ENCODE measurements at places on chromosomes 7 and 10.
A peak's percentile ranks its signal among the peaks of the same experiment; 100 is the strongest.

DNA sequence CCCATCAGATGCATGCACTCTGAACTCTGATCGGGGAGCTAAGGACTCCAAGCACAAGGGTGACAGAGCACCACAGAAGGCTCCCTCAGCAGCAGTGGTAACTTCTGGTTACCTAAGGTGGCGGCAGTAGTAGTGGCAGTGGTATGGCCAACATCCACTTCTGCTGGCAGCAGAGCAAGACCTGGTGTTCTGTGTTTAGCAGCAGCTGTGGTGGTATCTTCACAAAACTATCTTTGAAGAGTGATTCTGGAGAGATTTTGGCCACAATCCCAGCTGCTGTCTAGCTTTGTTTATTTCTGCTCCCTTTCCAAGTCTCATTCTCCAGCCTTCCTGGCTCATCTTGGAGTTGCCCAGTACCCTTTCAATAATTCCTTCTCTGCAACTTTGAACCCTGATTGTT is 102.4 kb upstream of the LRGUK start:
- no peak for DNase-seq

DNA sequence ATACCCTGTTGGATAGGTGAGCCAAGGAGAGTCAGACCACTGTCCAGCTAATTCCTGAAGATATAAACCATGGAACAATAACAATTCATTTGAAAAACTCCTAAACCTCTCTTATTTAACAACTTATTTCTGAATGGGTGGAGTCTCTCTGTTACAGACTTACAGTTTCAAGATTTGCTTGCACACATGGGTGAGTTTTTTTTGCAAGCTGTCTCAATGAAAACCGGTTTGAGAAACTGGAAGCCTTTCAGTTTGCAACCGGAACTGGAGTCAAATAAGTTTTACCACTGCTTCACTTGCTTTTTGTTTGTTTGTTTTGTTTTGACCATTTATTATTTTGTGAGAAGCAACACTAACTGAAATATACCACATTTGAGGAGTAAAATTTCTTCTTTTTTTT is 243.8 kb downstream of the MTERF1 start:
- DNase-seq, result no peak

DNA sequence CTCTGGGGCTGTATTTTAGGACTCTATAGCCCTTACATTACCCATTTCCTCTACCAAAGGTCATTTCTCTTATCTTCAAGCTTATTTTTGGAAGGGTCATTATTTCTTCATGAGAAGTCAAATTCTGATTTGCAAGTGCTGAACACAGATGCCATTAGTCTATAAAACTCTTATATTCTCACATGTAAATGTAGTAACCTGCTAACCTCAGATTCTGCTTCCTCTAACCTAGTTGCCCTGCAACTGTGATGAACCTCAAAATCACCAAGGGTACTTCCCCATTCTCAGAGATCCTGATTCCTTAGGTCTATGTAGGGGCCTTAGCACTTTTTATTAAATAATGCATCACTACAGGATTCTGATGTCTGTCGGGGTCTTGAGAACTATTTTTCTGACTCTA is 6.3 kb downstream of the FAS start:
- no peak for DNase-seq

- peak; percentile 75 for DNase-seq
These were observed 1.1 kb downstream of the ARID5B start for GRCh38 chr10:61902445-61903220.

DNA sequence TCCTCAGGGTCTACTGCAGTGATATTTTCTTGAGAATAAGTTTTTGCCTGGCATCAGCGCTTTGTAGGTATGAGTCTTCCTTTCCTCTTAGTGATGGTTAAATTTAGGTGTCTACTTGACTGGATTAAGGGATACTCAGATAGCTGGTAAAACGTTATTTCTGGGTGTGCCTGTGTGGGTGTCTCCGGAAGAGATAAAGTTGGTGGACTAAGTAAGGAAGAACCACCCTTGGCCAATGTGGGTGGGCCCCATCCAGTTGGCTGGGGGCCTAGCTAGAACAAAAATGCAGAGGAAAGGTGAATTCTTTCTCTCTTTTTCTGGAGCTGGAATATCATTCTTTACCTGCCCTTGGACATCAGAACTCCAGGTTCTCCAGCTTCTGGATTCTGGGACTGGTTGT is 138.8 kb downstream of the ADCYAP1R1 start:
- DNase-seq, result no peak

GRCh38 chr10:76291175-76291574 is 859.8 kb downstream of the LRMDA start:
- DNase-seq, result no peak

GRCh38 chr10:109902992-109903947 is 20.0 kb downstream of the XPNPEP1 start:
- no peak for DNase-seq

DNA sequence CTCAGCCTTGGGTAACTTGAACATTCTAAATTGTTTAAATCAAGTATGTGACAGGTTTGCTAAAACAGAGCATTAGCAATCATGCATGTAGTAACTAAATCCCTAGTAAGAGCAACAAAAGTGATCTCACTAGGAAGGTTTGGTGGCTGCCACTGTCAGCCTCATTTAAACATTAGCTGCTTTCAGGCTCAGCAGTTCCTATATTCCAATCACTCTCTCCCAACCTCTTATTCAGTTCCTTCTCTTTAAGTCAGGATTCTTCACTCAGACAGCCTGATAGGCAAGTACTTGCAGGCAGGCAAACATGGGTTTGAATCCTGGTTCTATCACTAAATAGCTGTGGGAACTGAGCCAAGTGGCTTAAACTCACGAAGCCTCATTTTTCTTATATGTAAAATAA is 3.6 kb downstream of the CREB3L2 start:
- DNase-seq, result no peak

DNA sequence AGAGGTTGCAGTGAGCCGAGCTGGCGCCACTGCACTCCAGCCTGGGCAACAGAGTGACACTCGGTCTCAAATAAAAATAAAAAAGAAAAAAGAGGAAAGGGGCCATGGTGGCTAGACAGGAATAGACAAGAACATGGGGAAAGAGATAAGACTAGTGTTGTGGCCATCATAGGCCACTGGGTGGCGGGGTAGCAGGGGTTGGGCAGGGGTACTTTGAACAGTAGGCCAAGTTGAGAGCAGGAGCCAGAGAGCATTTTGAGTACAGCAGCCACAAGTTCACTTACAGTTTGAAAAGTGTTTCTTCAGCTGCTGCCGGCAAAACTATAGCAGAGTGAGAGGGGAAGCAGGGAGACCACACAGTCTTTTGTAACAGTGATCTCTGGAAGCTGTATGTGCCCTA is 656.0 kb downstream of the CNTNAP2 start:
- no peak for DNase-seq

DNA sequence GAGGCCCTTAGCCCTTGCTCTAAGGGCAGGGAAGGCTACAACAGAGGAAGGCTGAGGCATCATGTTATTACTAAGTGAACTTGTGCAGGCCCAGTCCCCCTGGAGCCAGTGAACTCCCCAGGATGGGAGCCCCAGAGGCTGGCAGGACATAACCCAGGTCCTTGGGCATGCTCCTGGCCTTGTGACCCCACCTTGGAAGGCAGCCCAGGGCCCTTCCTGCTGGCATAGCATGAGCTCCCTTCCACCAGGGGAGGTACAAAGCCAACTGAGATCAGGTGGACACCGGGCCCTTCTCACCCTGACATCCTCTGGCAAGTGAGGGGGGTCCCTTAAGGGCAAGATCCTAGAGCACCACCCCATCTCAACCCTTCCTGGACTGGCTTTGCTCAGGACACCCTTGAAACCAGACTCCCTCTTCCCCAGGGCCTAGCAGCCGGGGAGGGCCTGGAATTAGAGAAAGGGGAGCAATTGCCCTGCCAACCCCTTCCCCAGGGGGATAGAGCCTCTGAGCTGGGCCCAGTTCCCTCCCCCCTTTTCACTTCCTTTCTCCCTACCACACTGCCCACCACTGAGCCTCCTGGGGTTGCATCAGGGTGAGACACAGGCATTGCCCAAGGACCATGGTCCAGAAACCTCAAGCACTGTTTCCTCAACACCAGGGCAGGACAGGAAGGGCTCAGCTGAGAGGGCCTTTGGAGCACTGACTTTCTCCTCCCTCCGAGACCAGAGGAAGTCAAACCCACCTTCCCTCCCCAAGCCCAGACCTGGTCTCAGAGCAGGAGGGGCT is 1.8 kb upstream of the VSIR start:
- DNase-seq, result no peak

- peak; percentile 44 for DNase-seq
These were observed 101.1 kb upstream of the TARP start for GRCh38 chr7:38374507-38374906.

GRCh38 chr7:121385056-121385799 is 10.9 kb downstream of the FAM3C start:
- no peak for DNase-seq

GRCh38 chr10:70575874-70576802 is 26.4 kb downstream of the PRF1 start:
- DNase-seq, result no peak

- DNase-seq, result no peak
These were observed 80.9 kb upstream of the TFEC start for GRCh38 chr7:116111475-116111874.

GRCh38 chr10:62095181-62096122 is 173.2 kb downstream of the RTKN2 start:
- DNase-seq, result no peak

DNA sequence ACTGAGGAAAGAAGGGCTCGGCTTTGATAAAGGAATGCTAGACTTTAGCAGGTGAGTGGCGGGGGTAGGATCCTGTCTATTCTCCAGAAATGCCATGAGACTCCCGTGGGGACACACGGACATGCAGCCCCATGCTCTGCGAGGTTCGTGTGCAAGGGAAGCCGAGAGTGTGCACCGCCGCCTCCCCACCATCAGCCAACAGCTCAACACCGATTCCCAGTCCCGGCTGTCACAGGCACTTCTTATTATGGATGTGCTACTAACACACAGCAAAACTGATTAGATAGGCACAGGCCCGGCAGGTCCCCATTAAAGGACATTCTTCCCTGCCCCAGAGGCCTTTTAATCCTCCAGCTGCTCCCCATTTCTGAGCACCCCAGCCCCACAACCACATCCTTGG is 154.4 kb downstream of the PRKAG2 start:
- DNase-seq, result no peak

- no peak for DNase-seq
These were observed 7.3 kb downstream of the RARRES2 start for GRCh38 chr7:150334108-150334507.

- DNase-seq, result no peak
These were observed 55.3 kb upstream of the KAT6B start for GRCh38 chr10:74771054-74771453.

DNA sequence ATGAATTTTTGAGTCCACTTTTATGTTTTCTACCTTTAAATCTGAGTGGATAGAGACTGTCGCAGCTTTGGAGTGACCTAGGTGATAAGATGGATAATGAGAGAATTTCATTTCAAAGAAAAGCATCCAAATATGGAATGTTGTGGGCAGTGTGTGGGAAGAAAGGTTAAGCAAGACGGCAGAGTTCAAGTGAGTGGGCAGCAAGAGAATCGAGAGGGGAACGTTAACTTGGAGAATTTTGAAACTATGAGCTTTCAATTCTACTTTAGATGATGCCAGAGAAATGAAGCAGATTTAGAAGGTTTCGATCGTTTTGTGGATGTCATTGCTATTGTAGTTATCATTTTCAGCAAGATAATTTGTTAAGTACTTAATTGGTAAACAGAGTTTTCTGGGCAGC is 73.0 kb downstream of the XRCC2 start:
- DNase-seq, result no peak

DNA sequence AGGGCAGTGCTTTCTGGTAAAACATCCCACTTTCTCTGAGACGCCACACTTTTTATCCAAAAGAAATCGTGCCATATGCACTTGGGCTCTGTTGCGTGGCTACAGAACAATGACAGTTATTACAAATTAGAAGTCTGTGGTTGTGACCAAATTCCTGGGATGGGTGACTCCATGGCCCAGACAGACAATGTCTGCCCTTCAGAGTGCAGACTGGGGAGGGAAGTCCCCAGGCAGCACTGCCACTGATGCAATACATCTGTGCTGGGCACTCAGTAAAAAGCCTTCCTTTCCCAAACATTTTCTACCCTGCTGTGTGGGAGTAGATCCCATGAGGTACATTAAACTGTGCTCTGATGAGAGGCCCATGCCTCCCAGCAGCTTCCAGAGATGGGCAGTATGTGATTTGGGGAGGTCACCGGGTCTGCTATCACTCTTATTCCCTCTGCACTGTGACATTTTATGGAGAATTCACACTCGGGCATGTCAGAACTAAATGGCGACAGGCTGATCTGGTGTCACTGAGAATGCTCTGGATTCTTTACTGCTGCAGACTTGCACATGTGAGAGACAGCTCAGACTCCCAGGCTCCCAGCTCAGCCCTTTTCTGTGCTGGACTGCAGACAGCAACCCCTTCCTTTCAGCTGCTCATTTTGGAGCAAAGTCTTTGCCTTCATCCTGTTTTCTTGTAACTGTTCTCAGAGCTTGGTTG is 243.5 kb upstream of the ZNF32 start:
- DNase-seq, result no peak

GRCh38 chr10:71379118-71379766 is 17.5 kb upstream of the CDH23 start:
- no peak for DNase-seq

DNA sequence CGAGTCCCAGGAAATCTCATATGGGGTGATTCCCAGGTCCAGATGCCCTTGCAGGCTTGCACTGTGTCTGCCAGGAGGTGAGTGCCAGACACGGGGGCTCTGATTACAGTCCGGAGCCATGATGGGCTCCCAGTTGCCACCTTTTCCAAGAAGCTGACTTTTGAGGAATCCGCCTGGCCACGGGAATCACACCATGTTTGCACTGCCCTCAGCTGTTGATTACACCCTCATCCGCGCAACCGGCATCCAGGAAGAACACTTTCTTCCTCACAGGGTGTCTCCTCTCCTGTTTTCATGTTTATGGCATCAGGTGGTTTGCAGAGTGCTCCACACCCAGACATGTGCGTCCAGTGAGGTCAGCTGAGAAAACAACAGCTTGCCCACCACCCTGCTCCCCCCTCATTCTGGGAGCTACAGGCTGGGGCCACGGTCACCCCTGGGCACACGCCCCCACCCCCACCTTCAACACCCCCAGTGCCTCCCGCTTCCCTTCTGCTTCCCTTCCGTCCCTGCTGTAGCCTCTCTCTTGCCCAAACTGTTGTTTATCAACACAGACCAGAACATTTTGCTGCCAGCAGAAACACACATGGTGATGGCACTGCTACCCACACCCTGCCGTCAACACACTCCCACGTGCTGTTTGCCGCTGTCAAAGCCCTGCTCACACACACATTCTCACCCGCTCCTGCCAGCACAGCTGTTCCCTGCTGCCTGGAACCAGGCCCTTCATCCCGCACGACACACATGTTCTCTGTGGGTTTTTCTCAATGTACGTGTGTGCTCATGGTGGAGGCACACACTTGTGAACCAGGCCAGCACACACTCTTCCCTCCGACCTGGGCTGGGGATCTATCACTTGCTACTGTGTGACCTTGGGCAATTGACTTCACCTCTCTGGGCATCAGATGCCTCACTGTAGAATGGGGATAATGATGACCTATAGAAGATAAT is 35.8 kb downstream of the DDIT4 start:
- no peak for DNase-seq

DNA sequence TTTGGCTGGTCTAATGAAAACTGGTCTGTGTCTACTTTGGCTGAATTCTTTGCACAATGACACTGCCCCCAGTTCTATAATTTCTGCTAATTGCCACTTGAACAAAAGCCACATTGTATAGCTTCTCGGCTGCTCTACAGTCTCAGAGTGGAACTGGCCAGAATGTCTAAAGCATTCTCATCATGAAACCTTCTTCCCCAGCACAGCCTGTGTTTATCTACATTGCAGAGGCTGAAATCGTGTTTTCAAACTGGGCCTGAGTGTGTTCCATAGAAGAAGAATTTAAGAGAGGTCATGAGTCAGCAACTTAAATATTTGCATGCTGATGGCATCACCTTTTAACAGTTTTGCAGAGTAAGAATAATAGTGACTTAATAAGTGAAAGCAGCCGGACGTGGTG is 177.2 kb downstream of the BUB3 start:
- DNase-seq, result no peak
